ENCODE measurements at places on chromosomes 11 and 22.

- DNase-seq, result peak; percentile 12
Observed at GRCh38 chr11:12981676-12982522, 27.2 kb upstream of the RASSF10 start.

DNA sequence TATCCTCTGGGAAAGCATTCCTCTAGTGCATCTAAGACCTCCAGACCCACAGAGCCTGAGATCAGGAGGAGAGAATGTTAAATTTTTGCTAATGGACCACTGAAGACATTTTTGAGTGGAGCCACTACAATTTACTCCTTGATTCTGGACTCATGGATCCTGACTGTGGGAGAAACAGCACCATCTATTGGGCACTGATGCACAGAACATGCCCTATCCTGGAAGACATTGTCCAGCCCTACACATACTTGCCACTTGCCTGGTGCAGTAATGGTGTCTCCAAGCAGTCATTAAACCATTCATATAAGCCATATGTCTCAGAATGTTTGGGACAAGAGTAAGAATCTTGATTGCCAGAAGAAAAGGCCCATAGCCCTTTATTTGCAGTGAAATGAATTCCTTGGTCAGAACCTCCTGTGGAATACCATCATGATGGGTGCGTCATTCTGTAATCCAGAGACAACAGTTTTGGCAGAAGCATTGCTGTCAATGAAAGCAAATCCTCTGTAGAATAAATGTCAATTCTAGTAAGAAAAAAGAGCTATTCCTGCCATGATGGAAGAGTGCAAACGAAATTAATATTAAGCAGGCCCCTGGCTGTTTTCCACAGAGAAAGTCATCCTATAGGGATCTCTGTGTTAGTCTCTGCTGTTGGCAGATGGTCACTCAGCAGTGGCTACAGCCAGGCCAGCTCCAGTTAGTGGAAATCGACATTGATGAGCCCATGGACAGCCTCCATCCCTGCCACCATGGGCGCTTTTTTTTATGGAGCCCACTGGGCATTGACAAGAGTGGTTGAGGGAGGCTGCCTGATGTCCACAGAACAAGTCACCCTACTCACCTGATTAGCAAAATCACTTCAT lies 43.5 kb downstream of the GGTLC2 start:
- peak; percentile 29 for DNase-seq

GRCh38 chr11:17294033-17294432 lies 17.5 kb downstream of the NUCB2 start:
- no peak for DNase-seq

GRCh38 chr11:65857500-65857852 lies 504 bp downstream of the CFL1 start:
- no peak for DNase-seq

Measured in EL (cell line).